ENCODE measurements at places on chromosomes 11 and 22.

DNA sequence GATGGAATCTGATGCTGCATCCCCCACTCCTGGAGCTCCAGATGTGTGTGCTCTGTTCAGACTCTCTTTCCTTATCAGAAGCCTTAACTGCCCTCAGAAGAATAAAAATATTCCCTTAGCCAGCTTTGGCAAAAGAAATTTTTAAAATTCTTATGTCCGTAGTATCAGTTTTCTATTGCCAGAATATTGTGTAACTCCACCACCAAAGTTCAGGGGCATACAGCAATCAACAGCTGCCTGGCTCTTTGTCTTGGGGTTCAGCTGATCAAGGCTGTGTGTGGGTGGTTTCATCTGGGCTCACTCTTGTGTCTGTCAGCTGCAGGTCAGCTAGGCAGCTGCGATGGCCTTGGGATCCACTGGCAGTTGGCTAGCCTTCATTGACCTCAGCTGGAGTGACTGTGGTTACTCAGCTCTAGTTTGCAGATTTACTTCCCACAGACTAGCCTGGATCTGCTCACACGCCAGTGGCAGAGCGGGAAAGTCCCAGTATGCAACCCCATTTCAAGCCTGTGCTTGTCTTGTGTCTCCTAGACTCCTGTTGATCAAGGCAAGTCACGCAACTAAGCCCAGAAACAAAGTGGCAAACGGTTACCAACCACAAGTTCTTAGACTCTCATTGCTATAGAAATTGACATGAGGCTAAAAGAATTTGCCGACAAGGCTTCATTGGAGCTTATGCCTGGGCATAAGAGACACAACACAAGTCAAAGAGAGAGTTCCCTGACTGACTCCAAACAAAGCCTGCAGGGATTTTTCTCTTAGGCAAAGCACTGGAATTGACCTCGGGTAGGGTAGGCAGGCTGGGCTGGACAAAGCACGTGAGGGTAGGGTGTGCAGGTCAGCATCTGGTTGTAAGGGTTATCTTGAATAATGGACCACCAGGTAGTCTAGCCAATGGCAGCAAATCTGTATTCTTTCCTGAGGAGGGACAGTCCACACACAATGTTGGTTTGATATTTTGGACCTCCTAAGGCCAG, 7.5 kb downstream of the TMEM138 start:
- DNase-seq = no peak

DNA sequence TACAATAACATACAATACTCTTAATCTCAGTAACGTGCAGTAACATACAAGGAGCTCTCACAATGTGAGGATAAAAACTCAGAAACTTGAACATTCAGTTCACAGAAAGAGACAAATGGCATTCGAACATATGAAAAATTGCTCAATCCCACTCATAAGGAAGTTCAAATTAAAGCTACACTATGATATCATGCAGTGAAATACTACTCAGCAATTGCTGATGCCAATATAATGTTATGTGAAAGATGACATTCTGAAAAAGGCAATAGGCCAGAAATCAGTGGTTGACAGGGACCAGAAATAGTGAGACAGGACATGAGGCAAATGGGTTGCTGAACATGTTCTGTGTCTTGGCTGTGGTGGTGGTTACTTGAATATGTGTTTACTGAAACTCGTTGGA, 33.7 kb upstream of the PITPNB start:
- DNase-seq = no peak

- no peak for DNase-seq
These were observed 23.4 kb downstream of the SYT9 start for GRCh38 chr11:7275133-7275532.

DNA sequence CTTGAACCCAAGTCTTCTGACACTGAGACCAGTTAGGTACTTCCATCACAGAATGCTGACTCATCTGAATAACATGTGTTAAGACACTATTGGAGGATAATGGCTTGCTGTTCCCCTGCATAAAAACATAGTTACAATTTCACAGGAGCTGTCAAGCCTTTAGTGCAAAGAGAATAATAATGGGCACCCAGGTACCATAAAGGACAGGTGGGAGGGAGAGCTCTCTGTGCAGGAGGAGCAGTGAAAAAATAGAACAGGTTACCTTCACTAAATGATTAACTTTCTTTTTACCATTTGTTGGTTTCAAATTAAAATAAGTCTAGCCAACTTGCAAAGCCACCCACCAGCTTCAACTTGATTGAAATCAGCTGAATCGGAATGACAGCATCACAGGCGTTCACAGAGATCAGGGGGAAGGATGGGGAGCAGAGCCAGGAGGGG, 173.2 kb downstream of the DSCAML1 start:
- DNase-seq = no peak

DNA sequence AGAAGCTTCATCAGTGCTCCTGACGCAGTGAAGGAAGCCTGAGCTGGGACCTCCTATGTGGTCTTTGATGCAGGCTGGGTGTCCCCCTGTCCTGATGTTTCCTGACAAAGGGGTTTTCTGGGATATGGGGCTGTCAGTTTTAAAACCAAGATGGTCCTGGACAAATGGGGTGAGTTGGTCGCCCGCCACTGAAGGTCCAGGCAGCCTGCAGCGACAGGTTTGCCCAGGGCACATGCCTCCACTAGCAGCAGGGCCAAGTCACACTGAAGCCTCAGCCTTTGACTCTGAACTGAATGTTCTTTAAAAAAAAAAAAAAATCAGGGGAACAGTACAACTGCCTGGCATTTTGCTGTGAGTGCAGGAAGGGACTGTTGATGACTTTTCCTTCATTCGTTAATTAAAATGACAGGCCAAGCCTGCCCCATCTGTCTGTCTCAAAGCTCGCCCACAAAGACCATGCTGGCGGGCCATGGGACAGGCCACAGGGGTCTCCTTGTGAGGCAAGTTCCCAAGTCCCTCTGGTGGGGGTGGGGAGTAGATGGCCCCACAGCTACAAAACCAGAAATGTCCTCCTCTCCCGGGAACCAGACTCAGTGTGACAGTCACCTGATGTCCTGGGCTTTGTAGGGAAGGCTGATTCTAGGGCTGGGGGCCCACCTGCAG, 274.8 kb downstream of the CTTN start:
- no peak for DNase-seq

DNA sequence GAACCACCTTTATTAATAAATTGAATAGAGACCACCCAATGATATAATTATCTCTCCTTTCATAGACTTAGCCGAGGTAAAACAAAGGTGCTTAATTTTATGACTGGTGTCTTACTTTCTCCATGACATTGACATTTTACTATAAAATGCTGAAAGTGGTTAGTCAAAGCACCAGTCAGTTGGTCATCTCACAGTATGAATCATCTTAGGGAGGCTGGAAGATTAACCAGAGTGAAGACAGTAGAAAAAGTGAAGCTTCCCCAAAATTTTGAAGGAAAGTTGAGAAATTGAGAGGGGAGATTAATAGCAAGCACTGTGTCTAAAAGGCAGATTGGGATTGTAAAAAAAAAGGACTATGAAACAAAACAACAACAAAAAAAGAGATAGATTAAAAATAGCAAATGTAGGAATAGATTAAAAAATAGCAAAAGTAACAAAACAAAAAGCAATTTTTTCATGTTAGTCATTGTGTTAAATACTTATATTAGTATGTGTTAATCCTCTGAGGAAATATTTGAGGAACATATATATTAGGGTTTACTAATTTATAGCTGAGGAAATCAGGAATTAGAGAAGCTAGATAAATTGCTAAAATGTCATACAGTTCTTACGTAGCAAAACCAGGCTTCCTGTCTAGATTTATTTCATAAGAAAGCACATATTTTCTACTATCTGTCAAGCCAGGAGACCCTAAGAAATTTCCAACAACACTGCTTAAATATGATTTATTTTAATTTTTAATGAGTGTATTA, 557.3 kb upstream of the ANO5 start:
- DNase-seq = no peak

DNA sequence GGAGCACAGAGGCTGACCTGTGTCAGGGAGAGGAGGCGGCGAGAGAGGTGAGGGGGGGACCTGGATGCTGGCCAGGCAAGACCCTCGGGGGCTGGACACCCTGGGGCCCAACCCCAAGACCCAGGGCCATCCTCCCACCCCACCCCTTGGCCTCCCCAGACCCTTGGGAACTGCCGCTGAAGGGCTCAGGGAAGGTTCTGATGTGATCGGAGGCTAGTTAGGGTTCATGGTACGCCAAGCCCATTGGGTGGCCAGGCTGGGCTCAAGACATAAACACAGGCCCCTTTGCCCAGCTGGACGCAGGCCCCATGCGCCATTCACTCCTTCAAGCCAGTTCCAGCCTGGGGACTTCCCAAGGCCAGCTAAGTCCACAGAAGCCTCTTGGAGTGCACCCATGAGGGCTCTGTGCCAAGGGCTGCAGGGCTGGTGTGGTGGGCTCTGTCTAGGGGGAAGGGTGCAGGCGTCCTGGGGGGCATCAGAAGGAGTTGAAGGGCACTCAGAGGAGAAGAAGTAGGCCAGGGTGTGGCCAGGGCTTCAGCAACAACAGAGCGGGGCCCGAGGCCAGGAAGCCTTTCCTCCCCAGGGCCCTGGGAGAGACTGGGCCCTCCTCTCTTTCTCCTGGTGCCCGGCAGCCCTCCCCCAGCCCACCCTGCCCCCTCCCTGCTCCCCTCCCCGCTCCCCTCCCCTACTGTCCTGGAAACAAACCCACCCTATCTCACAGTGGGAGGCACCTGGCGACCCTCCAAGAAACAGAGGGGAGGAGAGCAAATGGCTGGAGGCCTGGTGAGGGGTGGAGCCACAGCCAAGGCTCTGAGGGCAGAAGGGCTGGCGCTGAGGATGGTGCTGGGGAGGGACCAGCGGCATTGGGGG, 12.9 kb downstream of the TSPAN32 start:
- DNase-seq = no peak

GRCh38 chr22:18999008-18999407, 62.9 kb upstream of the PRODH start:
- DNase-seq = no peak

DNA sequence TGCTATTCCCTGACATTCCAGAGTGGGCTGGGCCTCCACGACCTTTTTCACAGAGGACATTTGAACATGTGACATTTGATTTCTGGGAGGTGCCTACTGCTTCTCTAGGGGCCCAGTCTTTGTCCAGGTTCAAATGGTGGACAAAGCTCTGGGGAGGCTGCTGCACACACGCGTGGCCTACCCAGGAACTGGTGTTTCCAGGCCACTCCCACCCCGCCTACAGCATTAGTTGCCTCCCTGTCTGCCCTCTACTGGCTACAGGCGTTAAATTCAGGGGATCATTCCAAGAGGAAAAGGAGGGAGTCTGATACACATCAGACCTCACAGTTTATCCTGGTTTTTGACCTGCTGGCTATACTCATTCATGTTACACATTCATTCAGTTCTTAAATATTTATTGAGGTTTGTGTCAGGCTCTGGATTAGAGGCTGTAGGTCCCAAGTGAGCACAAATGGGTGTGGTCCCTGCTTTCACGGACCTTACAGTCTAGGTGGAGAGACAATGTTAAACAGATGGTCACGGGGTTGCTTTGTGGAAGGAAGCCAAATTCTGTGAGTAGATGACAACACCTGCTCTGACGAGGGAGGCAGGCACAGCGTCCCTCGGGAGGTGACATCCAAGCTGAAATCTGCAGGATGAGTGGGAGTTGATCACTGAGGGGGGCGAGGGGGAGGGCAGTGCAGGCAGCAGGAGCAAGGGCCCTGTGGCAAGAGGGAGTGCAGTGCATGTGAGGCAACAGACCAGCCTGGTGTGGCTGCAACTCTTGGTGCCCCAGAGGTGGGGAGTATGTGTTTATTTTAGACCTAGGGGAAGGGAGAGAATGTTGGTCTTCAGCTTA, 11.8 kb downstream of the TUB start:
- DNase-seq = no peak

DNA sequence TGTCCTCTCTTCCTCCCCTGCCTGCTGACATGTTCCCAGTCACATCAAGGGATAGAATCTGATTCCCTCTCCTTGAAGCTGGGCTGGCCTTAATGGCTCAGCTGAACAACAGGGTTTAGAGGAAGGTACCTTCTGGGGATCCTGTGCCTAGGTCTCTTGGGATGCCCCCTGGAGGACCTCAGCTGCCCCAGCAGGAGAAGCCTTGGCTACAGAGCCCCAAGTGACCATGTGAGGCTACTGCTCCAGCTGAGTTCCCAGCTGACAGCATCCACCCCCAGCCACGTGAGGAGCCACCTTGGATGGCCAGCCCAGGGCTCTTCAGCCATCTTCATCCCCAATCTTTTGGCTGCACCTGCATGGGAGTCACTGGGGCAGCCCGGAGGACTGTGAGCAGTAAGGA, 1499.3 kb downstream of the TBC1D22A start:
- no peak for DNase-seq

DNA sequence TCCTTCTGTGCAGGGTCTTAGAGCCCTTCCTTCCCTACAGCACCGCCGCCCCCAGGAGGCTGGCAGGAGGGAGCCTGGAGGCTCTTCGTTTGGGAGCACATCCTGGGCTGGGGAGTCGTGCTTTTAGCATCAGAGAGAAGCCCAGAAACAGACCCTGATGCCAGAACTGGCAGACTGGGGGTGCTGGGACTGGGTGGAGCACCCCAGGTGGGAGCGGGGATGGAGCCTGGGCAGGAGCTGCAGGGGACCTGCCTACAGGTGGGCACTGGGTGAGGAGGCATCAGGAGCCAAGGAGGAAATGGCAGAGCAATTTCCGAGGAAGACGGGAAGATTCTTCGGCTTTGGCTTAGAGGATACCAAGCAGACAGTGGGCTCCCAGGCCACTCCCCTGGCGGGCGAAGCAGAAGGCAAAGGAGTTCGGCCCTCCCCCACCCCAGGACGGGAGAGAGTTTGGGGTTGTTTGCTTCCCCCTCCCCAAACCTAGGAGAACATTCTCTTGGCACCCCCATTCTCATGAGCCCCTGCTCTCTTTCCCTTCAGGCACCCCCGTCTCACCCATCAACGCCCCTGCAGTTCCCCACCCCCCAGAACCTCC, 1.1 kb downstream of the SYT7 start:
- no peak for DNase-seq

DNA sequence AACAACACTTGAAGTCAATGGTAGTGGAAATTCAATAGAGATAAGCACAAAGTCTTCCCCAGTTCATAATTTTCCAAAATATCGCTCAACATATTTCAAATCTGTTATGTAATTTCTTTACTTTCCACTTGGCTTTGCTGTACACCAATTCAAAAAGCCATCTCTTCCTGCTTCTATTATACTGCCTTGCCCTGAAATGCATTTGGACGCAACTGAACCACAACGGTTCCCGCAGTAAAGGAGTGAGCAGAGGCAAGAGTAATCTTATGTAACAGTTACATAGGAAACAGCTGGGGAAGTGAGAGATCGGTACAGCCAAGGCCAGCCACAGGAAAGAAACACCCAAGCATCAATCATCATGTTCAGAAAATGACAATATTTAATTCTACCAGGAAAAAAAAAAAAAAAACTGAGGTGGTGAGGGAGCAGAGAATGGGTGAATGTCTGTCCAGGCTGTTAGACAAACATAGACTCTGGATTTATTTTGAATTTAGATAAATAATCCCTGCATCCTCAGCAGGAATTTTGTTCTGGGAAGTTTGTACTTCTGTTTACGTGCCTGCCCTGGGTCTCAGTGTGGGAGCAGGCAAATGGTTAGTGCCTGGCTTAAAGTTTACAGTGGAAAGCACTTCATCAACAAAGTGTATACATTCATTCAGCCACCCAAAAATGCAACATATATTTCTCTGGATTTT, 392.2 kb downstream of the ETS1 start:
- DNase-seq = no peak

GRCh38 chr22:38699784-38700183, 959 bp downstream of the JOSD1 start:
- no peak for DNase-seq

- DNase-seq = no peak
These were observed 217.7 kb upstream of the KIRREL3 start for GRCh38 chr11:127218275-127218608.
